Nucleus accumbens (tissue), 56 donors: ENCODE measurements at places on chromosomes 12 and 14.

DNA sequence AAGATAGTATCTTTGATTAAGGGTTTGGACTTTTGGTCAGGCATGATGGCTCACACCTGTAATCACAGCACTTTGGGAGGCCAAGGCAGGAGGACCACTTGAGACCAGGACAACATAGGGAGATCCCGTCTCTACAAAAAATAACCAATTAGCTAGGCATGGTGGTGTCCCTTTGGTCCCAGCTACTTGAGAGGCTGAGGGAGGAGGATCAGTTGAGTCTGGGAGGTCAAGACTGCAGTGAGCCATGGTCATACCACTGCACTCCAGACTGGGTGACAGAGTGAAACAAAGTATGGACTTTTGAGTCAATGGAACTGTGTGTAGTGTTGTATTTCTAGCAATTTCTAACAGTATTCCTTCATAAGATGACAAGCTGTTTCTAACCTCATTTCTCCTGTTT lies 38.7 kb upstream of the CCDC88C start:
- DNase-seq, result no peak

DNA sequence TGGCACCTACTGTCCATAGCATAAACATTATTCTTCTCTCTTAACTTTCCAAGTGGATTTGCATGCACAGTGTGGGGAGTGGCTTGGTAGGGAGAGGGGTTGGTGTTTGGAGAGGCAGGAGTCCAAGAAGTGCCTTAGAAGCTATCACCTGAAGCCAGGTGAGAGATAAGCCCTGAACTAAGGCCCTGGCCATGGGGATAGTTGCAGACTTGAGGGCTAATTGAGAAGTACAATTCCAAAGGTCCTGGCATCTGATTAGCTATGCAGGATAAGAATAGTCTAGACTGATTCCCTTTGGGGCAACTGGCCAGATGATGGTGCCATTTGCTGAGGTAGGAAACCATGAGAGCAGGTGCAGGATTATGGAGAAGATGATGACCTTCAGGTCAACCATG lies 2.0 kb upstream of the PCK2 start:
- no peak for DNase-seq

DNA sequence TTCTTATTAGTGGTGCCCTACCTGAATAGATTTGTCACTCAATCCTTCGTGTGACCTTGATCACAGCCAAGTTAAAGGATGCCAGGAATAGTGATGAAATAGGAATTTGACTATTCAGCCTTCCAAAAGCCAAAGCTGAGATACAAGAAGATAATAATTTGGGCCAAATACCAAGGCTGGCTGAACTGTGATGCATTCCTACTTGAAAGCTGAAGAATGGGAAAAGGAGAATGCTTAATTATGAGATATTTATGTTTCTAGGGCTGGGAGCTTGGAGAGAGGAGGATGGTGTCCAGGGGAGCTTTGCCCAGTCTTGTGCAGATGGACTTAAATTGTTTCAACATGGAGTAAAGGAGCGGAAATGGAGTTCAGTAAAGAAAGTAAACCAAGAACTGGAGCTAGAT lies 5.2 kb downstream of the RNASE7 start:
- no peak for DNase-seq

GRCh38 chr12:25797386-25797785 lies 161.1 kb upstream of the RASSF8 start:
- no peak for DNase-seq

- DNase-seq, result no peak
Observed at GRCh38 chr12:79409562-79409961, 281.2 kb downstream of the PAWR start.

DNA sequence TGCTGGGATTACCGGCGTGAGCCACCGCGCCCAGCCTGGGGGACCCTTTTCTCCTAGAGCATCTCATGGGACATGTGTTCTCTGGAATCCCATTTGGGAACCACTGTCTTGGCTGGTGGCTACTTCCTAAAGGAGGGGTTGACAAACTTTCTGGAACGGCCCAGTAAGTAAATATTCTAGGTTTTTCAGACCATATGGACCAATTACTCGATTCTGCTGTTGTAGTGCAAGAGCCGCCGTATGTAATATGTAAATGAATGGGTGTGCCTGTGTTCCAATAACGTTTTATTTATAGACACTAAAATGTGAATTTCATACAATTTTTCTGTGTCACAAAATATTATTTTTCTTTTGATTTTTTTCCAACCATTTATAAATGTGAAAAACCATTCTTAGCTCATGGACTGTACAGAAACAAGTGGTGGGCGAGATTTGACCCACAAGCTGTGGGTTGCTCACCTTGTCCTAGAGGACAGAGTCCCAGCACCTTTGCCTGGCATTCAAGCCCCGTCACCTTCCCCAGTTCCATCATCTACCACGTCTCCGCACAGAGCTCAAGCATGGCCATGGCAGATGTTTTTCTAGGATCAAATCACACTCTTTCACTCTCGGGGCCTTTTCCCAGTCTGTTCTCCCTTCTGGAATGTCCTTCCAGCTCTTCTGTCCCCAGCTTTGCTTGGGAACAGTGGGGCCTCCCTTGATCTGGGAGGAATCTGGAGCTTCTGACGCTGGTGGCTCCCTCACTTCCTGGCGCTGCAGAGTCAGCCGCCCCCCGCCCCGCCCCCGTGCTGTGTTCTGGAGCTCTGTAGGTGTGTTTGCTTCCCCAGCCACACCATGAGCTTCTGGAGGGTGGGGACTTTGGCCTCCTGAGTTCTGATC lies 17.9 kb upstream of the RCOR1 start:
- DNase-seq, result no peak

- DNase-seq, result no peak
Observed at GRCh38 chr12:133233993-133234564, 1.6 kb downstream of the ANHX start.

DNA sequence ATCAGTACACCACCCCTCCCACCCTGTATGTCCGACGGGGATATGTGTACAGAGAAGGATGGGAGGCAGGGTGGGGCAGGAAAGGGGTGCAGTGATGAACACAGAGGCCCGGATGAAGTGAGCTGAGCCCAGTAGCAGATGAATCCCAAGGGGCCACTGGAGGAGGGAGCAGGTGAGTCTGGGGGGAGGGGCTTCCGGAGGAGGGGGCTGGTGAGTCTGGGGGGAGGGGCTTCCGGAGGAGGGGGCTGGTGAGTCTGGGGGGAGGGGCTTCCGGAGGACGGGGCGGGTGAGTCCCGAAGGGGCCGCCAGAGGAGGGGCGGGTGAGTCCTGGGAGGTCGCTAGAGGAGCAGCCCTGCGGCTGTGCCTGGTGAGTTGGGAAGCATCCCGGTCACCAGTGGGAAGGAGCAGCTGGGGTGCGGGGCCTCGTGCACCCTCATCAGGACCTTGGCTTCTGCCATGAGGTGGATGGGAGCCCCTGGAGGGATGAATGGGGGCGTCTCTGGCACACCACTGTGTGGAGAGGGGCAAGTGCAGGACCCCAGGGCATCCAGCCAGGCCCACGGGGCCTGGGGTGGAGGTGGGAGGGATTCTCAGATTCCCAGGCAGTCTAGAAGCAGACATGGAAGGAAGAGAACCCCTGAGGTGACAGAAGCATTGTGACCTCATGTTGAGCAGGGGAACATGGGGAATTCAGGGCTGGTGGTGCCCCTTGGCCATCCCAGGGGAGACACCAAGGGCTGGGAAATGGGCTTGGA lies 14.0 kb downstream of the BEGAIN start:
- no peak for DNase-seq

GRCh38 chr14:74160763-74161162 lies 76.0 kb downstream of the LIN52 start:
- DNase-seq, result no peak

- DNase-seq, result peak; percentile 31
Observed at GRCh38 chr14:90368946-90369721, 27.7 kb upstream of the CALM1 start.

DNA sequence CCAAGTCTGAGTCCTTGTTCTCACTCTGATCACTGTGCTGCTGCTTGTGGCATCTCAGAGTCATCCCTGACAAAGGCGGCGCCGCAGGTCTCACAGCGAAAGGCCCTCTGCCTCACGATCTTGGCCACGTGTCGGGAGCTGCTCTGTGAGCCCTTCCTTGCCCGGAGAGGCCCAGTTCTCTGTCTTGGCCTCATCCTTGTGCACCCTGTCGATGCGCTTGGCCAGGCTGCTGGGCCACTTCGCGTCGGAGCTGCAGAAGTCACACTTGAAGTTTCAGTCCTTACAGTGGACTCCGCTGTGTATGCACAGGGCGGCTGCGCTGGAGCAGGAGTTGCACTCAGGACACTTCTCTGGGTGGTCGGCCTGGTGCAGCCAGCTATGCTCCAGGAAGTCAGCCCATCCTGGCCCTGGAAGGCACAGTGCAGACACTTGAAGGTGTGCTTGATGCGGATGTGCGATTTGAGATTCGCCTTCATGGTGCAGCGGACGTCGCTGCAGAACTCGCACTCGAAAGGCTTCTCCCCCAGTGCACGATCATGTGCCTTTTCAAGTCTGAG lies 36.4 kb upstream of the SAV1 start:
- no peak for DNase-seq

DNA sequence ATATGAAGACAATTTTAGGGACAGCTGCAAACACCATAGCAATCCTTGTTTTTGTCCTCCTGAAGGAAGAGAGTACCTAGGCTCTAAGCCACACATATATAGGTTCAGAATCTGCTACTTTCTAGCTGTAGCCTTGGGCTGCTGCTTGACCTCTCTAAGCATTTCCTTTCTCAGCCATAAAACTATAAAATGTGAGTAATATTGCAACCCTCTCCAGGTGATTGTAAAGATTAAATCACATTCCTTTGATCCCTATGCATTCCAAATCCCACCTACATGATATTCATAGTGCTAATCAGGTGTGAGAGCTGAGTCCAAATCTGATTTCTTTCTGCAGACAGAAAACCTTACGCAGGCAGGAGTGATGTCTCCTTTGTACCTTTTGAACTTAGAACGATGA lies 913.5 kb downstream of the VRK1 start:
- DNase-seq, result no peak

- no peak for DNase-seq
Observed at GRCh38 chr12:68281322-68282077, 28.1 kb upstream of the IL22 start.

GRCh38 chr12:49923880-49924556 lies 20.3 kb upstream of the FAIM2 start:
- no peak for DNase-seq

DNA sequence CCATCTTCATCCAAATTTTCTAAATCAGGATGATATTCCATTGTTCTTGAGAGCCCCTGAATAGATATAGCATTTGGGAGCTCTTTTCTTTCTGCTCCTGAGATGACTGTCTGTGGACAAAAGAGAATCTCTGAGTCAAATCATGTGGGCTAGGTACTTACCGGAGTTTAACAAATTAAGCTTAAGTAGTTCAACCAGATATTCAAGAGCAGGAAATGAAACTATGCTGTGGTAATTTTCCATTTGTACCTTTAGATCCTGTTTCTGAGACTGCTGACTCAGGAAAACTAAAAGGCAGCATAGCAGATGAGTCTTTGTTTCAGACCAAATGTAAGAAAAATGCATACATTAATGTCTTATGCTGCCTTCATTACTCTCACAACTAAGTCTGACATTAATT lies at the start of gene CLEC7A:
Gene CLEC7A, minus strand, starts transcription at position 158 of the 400 bp plus-strand sequence. Its CDS starts 117 bp downstream, at position 41.
- DNase-seq, result no peak

GRCh38 chr12:120529641-120530417 lies 871 bp upstream of the COQ5 start:
- no peak for DNase-seq

- no peak for DNase-seq
Observed at GRCh38 chr14:25074099-25074685, 24.2 kb upstream of the STXBP6 start.

DNA sequence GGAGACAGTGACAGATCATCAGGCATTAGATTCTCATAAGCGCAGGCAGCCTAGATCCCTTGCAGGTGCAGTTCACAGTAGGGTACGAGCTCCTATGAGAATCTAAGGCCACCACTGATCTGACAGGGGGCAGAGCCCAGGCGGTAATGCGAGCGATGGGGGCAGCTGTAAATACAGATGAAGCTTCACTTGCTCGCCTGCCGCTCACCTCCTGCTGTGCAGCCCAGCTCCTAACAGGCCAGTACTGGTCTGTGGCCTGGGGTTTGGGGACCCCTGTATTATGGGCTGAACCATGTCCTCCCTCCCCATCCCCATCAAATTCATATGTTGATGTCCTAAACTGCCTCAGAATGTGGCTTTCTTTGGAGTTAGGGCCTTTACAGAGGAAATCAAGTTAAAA lies 63.2 kb downstream of the NOS1 start:
- DNase-seq, result no peak

DNA sequence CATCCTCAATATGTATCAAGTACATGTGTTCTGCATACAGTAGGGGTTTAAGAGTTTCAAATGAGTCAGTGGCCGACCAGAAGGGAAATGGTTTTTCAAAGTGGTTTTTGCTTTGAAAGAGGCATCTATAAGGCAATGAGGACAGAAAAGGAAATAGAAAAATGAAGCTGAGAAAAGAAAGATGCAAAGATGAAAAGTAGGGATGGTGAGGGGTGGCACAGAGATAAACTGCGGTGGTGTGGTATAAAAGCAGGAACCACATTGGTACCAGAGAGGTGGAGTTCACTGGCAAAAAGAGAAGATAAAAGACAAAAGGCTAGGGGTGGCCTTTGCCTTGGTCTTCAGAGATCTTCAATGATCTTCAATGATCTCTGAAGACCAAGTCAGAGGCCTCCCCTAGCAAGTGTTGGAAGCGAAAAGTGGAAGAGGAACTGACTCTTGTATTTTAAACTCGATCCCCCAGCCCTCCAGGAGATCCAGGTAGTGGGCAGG lies 144.0 kb upstream of the KRR1 start:
- DNase-seq, result no peak

- DNase-seq, result no peak
Observed at GRCh38 chr14:62905566-62905965, 139.7 kb downstream of the KCNH5 start.

DNA sequence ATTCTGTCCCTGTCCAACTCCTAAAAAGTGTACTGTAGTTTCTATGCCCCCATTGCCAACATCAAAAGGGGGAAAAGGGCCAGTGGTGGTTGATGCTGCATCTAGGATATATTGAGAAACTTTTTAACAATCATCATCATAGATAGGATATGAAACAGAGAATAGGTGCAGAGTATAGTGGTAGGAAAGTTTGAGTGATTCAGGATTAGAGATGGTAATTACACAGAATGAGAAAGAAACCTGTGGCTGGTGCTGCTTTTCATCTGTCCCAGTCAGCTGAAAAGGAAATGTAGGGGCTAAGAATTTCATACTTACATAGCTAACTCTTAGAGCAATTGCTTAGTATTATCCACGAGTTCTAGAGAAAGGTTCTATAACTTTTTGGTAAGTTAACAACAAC lies 67.6 kb downstream of the GTF2A1 start:
- DNase-seq, result no peak

GRCh38 chr12:122729583-122730214 lies 945 bp downstream of the HCAR1 start:
- no peak for DNase-seq

- DNase-seq, result no peak
Observed at GRCh38 chr14:88848571-88848970, 24.1 kb downstream of the TTC8 start.

GRCh38 chr14:89845346-89845745 lies 109.2 kb downstream of the EFCAB11 start:
- no peak for DNase-seq

- no peak for DNase-seq
Observed at GRCh38 chr12:1922075-1922709, 3.7 kb upstream of the CACNA2D4 start.
